T-helper 2 cell (primary cell): ENCODE measurements at places on chromosomes 16 and 17.

DNA sequence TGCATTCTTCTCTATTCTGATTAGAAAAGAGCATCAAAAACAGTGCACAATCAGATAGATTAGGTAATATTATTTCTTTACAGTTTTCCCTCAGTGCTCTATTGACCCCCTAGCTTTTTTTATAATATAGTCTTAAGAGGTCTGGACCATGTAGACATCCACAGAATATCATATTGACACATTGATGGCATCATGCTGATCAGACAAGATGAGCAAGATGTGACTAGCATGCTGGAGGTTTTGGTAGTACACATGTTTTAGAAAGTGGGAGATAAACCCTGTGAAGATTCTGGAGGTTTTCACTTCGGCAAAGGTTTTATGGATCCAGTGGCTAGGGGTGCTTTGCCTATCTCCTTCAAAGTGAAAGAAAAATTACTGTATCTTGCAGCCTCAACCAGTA lies 2.8 kb upstream of the ABCA8 start:
- no peak for DNase-seq

GRCh38 chr16:81004646-81005353 lies 1.9 kb downstream of the CMC2 start:
- DNase-seq = no peak

DNA sequence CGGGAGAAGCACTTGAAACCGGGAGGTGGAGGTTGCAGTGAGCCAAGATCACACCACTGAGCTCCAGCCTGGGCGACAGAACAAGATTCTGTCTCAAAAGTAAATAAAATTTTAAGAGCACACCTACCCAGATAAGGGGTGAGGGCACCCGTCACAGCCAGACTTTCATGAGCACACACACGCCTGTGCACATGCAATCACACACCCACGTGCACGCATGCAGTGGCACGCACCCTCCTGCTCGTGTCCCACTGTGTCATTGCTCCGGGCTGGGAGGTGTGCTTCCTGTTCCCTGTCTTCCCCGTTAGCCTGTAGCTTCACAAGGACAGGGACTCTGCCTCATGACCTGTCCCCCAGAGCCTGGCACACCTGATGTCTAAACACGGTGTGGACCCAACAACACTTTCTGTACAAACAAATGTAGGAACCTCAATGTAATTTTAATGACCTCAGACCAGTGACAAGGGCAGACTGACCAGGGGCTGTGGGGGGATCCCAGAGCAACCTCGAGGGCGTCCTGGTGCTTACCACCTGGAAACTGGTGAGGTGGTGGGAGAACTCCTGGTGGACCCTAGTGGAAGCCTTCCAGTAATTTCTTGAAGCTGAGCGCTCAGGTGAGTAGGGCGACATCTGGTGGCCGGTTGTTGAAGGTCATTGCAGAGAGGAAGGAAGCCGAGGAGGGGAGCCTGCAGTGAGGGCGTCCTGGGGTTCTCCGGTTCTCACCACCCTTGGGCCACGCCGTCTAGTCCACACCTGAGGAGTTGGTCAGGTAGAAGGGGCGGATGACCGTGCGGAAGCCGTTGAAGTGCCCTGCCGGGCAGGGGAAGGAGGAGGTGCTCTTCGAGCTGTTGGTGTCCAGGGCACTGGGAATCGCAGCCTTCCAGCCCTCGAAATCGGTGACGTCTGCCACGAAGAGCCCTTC lies 8.6 kb downstream of the LGALS3BP start:
- DNase-seq = peak; percentile 66

- no peak for DNase-seq
Observed at GRCh38 chr17:67171560-67171959, 73.4 kb downstream of the HELZ start.

GRCh38 chr16:46897471-46897870 lies 13.3 kb downstream of the GPT2 start:
- no peak for DNase-seq

DNA sequence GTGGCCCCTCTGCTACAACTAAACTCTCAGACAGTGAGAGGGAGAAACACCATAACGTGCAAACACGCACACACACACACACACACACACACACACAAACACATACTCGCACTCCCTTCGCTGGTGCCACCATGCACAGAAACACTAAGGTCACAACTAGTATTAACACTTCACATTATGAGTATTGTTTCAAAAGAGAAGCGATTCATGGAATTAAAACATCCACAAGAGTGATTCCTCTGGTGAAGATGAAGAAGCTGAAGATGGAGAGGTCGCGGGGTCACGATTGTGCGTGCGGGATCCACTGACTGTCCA lies 7.1 kb upstream of the GHDC start:
- DNase-seq = no peak

DNA sequence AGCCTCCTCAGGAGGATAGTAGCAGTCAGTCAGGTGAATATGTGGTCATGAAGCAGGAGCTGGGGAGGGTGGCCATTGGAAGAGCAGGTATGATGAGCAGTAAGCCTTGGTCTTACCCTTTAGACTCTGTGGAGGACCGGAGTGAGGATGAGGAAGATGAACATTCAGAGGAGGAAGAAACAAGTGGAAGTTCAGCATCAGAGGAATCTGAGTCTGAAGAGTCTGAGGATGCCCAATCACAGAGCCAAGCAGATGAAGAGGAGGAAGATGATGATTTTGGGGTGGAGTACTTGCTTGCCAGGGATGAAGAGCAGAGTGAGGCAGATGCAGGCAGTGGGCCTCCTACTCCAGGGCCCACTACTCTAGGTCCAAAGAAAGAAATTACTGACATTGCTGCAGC lies 12.7 kb downstream of the SRCAP start:
- DNase-seq = no peak

- DNase-seq = peak; percentile 22
Observed at GRCh38 chr17:50272711-50273653, 1.3 kb upstream of the TMEM92 start.

DNA sequence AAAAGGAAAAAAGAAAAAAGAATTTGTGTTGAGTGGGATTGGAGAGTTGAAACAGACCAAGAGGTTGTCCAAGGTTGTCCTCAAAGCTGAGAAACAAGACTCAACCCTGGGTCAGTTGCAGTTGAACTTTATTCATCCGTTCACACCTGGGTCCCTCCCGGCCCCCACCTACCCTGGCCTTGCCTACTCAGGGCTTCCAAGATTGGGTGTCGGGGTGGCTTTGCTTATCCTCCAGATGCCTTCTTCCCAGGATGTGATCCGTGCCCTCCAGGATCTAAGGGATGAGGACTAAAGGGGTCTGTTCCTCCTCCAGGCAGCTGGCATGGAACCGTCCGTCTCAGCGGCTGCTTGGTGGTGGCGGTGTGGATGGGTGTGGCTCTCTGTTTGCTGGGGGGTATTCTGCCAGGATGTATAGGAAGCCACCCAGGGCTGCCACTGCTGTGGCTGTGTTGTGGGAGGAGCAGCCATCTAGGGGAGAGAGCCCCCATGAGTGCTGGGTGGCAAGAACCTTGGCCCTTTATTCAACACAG lies 10.3 kb upstream of the NAGPA start:
- no peak for DNase-seq

- peak; percentile 56 for DNase-seq
Observed at GRCh38 chr17:2266865-2267228, 36.7 kb downstream of the SMG6 start.
